Activated CD4-positive, CD25-positive, alpha-beta regulatory T cell treated with anti-CD3 and anti-CD28 coated beads, Interleukin-2, amount 50 U/mL, for 16 hours (primary cell): ENCODE measurements at places on chromosomes 3 and 15.

GRCh38 chr15:40650479-40650878, 44.5 kb upstream of the RAD51 start:
- no peak for DNase-seq

GRCh38 chr15:59169251-59169708, 37.4 kb upstream of the LDHAL6B start:
- no peak for DNase-seq

- no peak for DNase-seq
Observed at GRCh38 chr3:70272798-70273197, 39.6 kb downstream of the MDFIC2 start.

GRCh38 chr3:12655701-12656100, 8.2 kb downstream of the RAF1 start:
- no peak for DNase-seq

DNA sequence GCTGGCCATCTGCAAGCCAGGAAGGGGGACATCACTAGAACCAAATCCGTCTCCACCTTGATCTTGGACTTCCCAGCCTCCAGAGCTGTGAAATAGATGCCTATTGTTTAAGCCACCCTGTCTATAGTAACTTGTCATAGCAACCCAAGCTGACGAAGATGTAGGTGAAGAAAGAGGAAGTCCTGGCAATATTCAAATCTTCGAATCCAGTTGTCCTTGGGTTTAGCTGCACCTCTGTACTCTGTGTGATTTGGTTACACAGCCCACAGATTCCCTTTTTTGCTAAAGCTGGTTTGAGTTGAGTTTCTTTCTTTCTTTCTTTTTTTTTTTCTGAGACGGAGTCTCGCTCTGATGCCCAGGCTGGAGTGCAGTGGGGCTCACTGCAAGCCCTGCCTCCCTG, 68.0 kb upstream of the XCR1 start:
- no peak for DNase-seq

- no peak for DNase-seq
Observed at GRCh38 chr3:194976049-194976451, 290.4 kb downstream of the FAM43A start.

GRCh38 chr3:21216598-21216997, 534.4 kb downstream of the ZNF385D start:
- no peak for DNase-seq

DNA sequence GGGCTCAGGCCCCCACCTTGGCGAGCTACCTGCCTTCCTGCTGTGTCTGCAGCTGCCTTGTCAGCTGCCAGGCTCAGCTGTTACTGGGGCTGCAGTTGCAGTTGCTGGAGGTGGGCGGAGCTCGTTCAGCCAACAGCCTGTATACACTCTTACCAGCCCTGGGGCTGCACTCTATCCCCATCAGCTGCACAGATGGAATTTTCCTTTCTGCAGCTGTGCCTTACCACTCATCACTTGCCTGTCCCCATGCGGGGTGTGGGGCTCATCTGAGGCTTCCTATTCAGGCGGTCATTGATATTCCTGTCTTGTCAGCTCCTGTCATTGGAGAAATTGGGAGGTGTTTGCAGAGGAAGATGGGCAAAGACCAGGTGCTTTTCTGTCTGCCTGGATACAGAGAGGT, 9.1 kb upstream of the SYN2 start:
- no peak for DNase-seq

- no peak for DNase-seq
Observed at GRCh38 chr15:95281470-95281869, 1049.0 kb upstream of the NR2F2 start.

- DNase-seq = no peak
Observed at GRCh38 chr3:12132881-12133280, 25.8 kb downstream of the TIMP4 start.

- DNase-seq = no peak
Observed at GRCh38 chr3:37968813-37969595, 21.6 kb upstream of the VILL start.

DNA sequence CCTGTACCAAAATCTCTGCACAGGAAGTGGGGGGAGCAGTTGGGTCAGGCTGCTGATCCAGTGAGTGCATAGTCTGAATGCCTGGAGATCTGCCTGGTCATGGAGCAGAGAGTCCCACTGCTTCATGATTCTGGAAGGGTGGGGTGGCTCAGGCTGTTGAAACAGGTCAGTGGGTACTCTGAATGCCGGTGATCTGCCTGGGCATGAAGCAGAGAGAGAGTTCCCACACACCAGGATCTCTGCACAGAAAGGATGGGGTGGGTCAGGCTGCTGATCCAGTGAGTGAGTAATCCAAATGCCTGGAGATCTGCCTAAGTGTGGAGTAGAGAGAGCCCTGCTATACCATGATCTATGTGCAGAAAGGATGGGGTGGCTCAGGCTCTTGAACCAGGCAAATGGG, 16.1 kb upstream of the GCSAM start:
- no peak for DNase-seq

- no peak for DNase-seq
Observed at GRCh38 chr3:77053795-77054194, 13.9 kb downstream of the ROBO2 start.

- no peak for DNase-seq
Observed at GRCh38 chr15:60392986-60393790, 4.6 kb downstream of the ANXA2 start.

GRCh38 chr15:37038716-37039106, 61.6 kb downstream of the MEIS2 start:
- no peak for DNase-seq

DNA sequence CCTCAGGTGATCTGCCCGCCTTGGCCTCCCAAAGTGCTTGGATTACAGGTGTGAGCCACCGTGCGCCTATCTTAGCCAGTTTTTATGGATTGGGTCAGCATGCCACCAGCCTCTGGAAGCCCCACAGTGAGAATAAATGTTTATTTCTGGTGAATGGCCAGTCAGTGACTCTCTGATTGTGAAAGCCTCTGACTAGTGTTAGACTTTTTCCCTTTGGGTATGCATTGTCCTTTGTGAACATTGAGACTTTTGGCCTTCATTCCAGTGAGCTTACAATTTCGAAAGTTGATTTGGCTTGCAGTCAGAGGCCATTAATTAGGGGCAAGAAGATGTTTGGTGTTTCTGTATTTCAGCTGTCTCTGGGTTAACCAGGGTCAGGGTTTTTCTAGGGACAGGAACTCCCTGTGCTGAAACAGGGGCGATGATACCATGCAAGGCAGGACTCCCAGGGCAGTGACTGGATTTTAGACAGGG, 274.5 kb upstream of the C2CD4B start:
- no peak for DNase-seq

- no peak for DNase-seq
Observed at GRCh38 chr15:101399431-101399830, 90.1 kb downstream of the PCSK6 start.

DNA sequence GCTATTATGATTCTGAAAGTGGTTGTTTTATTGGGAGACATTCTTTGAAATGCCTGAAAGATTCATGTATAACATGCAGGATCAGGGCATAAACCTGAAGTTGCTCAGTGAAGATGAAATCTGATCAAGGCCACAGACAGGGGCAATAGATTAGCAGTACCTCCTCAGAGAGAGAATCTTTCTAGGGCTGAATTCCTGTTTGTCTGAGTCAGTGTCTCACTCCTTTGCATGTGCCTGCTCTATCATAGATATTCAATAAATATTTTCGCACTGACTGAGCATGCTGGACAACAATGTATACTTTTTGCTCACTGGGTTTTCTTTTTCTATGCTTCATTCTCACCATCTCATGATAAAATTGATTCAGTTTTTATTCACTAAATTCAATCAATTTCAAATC, 49.8 kb upstream of the PFN2 start:
- no peak for DNase-seq

DNA sequence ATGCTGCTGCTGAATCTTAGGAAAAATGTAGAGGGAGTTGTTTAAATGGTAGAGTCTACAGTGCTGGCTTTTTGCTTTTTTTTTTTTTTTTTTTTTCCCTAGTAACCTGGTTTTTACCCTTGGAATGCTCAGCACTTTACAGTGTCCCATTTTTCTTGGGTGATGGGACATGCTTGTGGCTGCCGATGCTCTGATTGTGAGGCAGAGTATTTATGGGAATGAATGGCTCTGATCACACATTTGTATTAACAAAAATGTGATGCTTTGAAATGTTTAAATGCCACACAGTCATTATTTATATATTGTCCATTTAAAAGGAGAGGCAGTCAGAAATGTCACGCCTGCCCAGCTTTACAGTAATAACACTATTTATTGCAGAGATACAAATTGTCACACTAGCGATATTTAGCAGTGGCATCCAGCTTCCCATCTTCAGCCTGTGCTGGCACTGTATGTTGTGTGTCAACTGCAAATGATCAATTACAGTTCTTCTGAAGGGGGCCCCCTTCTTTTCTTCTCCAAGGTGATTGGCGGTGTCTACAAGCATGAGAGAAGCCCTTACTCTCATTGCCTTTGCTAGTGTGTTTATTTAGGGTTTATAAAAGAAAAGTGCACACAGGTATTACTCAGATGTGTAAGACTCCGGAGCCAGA, 30.9 kb upstream of the IGF1R start:
- no peak for DNase-seq

GRCh38 chr3:54846119-54846518, 81.7 kb downstream of the LRTM1 start:
- DNase-seq = no peak

DNA sequence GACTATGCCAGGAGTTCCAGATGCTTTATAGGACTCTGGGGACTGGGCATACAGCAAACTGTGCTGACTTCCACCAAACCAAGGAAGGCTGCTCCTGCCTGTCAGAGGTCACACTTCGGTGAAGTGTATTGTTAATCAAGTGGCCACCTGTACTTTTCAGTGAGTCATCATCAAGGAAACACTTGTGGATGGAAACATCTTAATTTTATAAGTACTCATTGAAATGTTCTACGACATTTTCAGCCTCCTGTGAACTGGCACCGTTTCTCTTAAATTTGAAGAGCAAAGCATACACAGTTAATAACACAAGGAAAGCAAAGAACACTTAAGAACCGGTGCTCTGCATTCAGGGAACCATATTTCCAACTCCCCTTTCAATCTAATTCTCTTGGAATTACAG, 801.7 kb upstream of the DPPA4 start:
- no peak for DNase-seq

DNA sequence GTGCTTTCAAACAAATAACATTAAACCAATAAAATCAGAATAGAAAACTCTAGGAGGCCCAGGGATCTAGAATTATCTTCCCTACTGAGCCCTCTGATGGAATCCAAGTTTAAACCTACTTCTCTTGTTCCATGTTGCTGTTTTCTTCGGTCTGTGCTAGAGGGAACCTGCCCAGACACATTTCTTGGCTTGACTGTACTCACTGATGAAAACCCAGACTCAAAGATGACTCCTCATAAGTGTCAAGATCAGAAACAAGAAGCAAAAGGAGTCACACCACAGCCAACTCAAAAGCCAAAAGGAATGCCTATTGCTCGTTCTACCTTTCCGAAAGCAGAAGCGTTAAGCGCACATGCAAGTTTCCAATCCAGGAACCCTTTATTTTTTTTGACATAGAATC, 31.6 kb downstream of the SCAP start:
- DNase-seq = no peak

DNA sequence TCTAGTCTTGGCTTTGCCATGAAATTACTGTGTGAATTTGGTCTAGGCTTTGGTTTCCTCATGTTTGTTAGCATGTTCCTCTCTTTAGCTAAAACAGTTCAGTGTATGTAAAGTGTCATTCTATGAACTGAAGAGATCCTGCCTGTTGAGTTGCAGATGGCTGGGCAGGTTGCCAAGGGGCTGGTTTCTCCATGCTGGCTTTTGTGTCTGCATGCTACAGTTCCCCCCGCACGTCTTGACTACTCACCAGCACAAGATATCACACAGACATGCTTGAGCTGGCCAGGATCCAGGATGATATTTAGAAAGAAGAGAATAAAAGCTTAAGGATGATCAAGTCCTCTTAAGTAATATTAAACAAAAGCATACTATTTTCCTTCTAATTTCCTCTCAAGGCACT, 90.2 kb downstream of the CERS3 start:
- no peak for DNase-seq

- DNase-seq = no peak
Observed at GRCh38 chr15:83284559-83285283, at the start of gene BNC1. BNC1 (minus strand) TSS chr15:83284664; CDS start chr15:83284628, 36 bp downstream.

DNA sequence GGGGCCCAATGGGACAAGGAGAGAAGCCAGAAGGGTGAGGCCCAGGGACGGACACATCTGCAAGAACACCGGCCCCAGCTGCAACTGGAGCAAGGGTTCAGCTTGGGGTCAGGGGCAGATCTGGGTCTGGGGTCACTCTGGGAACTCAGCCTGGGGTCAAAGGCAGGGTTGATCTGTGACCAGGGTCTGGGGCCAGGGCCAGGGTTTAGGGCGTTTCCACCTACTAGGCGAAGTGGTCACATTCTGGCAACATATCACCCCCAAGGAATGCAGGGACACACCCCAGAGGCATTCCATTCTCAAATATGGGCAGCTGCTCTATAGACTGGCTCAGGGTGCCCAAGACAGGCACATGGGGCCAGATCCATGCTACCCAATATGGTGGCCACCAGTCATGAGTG, 9.0 kb downstream of the UROC1 start:
- DNase-seq = no peak

GRCh38 chr15:78679089-78679511, 38.1 kb upstream of the CHRNB4 start:
- no peak for DNase-seq

- no peak for DNase-seq
Observed at GRCh38 chr15:78987556-78988360, 42.9 kb upstream of the CTSH start.

DNA sequence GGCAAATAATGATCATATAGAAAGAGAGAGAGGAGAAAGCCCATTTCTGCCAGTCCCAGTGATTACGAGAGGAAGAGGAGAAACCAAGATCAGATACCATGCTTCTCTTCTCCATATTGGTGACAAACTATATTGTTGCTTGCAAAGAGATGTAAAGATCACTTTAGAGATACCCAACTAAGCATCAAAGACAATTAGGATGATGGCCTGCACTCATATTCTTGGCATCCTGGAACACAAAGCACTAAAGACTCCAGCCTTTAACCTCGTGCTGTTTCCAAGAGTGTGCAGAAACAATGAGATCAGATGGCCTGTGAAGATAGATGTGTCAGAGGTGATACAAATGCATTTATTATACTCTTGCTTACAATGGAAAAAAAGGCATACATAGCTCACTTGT, 170.7 kb upstream of the TP63 start:
- no peak for DNase-seq
